Activated CD8-positive, alpha-beta memory T cell treated with anti-CD3 and anti-CD28 coated beads, Interleukin-2, amount 50 U/mL, for 4 hours (primary cell): ENCODE measurements at places on chromosomes 6 and 20.

- DNase-seq = no peak
Measured at GRCh38 chr6:7543789-7544424, 2.4 kb downstream of the DSP start.

GRCh38 chr6:38262609-38263008 lies 377.1 kb downstream of the BTBD9 start:
- no peak for DNase-seq

DNA sequence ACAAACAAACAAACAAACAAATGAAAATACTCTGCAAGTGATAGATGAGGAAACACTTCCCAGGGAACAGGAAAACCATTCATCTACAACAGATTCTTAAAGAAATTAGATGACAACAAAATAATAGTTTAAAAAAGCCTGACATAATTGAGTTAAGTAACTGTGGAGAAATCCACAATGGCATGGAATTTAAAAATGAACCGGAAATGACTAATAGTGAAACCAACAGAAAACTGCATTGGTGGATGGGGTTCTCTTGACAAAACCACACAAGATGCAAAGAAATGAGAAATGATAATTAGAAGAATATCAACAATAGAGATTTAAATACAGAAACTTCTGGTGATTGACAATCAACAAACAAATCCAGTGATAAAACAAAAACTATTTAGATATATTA lies 785.6 kb downstream of the QKI start:
- no peak for DNase-seq

DNA sequence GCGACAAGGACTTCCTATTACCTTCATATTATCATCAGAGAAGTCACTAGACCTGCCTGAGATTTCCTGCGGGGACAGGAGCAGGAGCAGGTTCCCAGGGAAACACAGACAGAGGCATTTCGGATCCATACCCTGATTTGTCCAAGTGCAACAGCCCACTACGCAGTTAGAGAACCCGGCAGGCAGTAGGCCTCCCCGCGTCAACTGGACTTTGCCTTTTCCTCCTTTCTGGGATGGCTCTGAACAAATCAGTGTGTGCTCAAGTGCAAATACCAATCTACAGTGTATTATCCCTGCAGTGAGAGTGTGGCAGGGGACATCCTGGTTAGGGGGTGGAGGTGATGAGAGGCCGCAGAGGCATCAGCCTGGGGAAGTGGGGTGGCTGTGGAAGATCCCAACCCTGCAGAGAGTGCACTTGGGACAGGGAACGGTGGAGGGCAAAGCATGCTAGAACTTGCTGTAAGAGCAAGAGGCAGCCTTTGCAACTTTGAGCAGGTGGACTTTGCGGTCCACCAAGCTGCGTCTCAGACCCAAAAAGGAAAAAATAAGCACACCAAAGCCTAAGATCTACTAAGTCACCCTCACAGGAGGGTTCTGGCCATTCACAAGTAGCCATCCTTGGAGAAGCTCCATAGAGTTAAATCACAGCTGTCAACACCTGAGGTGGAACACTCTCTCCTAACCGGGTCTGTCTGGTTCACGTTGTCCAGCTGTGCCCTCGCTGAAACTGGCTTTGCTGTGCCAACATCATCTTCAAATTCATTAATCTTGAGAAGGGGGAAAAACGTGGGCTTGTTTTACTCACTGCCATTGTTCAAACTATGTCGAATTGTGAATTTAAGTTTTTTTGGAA lies 159.1 kb downstream of the ZDHHC14 start:
- DNase-seq = no peak

DNA sequence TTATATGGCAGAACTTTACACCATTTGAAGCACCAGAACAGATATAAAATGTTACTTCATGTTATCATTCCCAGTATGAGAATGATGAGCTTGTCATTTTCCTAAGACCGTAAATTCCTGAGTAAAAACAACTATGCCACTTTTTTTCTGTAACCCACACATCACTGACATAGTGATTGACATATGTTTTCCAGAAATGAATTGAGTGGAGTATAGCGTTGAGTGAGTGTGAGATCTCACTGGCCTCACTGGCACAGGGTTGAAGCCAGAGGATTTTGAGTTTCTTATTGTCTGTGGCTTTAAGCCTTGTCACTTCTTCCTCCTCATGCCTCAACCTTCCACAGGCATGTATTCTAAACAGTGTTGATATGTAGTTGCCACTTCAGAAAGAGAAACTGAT lies 62.3 kb downstream of the PDE7B start:
- no peak for DNase-seq

- no peak for DNase-seq
Measured at GRCh38 chr20:52010541-52010940, 181.0 kb downstream of the ZFP64 start.

GRCh38 chr6:37344308-37344707 lies 9.5 kb upstream of the RNF8 start:
- DNase-seq = no peak

DNA sequence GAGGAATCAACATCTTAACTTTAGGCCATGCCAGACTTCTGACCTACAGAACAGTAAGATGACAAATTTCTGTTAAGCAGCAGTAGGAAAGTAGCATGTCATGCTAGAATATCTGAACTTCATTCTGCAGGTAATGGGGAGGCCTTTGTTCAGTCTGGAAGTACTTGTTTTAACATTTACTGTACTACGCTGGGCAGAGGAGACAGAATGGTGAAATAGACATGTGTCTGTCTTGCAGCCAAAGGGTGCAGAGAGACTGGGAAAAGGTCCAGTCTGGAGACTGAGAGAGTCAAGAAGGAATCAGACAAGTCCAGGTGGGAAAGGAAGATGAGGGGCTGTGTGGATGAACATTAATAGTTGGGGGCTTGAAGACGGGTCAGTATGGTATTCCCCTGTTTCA lies 17.5 kb upstream of the ZBTB2 start:
- no peak for DNase-seq

- DNase-seq = no peak
Measured at GRCh38 chr6:3390698-3391097, 66.2 kb downstream of the SLC22A23 start.

- no peak for DNase-seq
Measured at GRCh38 chr20:32040142-32040953, 11.7 kb upstream of the HCK start.

- DNase-seq = peak; percentile 68
Measured at GRCh38 chr20:62805155-62805710, 598 bp downstream of the OGFR start.

DNA sequence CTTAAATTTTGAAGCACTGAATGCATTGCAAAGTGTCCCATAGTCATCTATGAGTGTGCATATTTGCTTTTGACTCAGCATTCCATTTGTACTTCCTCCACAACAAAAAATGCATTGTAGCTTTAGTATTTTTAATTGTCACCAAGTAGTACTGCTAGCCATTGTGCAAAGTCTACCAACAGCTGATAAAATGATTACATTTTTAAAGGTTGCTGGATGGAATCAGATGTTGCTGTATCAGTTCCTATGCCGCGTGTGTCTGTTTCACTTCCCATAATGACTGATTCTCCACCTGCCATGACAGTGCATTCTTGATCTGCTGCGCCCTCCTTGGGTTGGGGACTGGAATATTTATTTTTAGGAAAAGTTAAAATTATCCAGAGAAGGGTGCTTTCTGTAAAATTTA lies 41.2 kb downstream of the SLX4IP start:
- no peak for DNase-seq

GRCh38 chr6:49531774-49532569 lies 18.5 kb upstream of the C6orf141 start:
- DNase-seq = no peak

DNA sequence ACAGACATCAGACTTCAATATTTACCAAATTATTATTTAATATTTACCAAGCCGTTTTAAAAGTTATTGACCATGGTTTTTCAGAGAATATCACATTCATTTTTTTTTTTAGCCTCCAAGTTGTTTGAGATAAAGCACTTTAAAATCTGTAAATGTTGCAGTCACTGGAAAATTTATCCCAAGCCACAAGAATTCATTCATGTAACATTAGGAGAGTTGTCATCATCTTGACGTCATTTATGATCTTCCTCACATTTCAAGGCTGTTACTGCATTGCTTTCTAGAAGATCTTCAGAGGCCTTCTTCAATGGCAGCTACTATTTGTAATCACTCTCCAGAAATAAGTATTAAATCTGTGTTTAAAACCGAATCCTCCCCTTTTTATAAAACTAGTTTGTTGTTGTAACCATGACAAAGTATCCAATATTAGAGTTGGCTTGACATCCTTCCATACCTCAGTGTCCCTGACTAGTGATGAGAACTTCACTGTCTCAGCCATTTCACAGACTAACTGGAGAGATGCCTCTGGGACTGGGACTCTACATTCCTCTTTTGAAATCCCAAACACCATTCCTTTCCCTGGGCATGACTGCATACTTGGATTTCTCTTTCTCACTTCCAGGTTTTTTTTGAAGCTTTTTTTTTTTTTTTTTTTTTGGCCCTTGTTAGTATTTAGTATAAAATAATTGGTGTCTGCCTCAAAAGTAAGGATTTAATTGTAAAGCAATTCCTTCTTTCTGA lies 100.1 kb downstream of the ZFAND3 start:
- no peak for DNase-seq

GRCh38 chr20:54208548-54209176 lies 775 bp downstream of the PFDN4 start:
- DNase-seq = no peak

GRCh38 chr6:131654326-131654725 lies 17.2 kb downstream of the ENPP3 start:
- no peak for DNase-seq

- no peak for DNase-seq
Measured at GRCh38 chr20:8055096-8055495, 35.5 kb upstream of the TMX4 start.

- no peak for DNase-seq
Measured at GRCh38 chr6:18489335-18489734, 102.2 kb downstream of the RNF144B start.

DNA sequence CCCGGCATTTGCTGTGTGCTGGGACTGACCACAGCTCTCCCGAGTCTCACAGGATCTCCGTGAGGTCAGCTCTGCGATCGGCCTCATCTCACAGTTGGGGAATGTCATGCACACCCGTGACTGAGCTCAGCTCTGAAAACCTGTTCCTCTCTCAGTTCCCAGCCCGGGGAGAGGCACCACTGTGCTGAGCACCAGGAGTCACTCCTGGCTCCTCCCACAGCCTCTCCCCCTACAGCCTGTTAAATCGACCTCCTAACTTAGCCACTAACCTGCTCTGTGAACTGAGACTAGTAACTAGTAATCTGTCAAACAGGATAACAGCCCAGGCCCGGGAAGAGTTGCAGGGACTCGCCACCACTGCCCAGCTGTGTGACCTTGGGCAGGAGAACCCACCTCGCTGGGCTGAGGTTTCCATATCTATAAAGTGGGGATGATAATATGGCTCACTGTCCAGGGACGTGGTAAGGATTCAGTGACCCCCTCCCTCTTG lies 20.1 kb upstream of the NOL4L start:
- DNase-seq = no peak

GRCh38 chr6:148973538-148974208 lies 226.8 kb downstream of the UST start:
- DNase-seq = no peak

GRCh38 chr6:23704479-23705052 lies 421.4 kb upstream of the NRSN1 start:
- no peak for DNase-seq

DNA sequence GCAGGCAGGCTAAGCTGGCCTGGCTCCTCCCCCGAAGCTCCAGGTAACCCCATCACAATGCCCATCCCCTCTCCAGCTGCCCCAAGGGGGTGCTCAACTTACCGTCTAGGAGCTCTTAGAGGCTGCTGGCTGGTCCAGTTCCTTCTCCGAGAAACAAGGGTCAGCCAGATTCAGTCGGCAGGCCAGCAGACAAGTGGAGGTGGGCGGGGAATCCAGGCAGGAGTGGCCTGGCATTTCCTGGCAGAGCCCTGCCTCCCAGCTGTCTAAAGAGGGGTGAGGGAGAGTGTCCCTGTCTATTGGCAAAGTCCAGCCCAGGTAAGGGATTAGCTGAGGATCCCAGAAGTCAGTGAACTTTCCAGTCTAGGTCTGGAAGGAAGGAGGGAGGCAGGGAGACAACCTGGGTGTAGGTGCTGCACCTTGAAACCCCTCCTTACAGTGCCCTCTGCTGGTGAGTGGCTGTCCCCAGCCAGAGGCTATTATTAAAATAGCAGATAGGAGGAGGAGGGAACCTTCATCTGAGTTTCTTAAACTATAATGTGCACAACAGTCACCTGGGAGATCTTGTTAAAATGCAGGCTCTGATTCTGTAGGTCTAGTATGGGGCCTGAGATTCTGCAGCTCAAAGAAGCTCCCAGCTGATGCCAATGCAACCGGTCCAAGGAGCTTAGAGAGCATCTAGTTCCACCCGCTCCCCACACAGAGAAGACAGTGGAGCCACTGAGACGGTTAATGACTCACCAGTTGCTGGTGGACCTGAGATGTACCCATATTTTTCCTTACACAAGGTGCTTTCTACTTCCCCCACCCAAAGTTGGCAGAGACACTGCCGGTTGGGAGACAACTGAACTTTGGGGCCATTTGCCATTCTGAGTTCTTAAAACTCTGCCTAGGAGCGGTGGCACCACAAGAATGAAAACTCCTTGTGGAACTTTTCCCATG lies at the start of gene UNC5CL:
Gene UNC5CL (minus strand): TSS at position 162 of the 939 bp plus-strand sequence. CDS start 4,147 bp downstream, outside the sequence.
- DNase-seq = peak; percentile 55

DNA sequence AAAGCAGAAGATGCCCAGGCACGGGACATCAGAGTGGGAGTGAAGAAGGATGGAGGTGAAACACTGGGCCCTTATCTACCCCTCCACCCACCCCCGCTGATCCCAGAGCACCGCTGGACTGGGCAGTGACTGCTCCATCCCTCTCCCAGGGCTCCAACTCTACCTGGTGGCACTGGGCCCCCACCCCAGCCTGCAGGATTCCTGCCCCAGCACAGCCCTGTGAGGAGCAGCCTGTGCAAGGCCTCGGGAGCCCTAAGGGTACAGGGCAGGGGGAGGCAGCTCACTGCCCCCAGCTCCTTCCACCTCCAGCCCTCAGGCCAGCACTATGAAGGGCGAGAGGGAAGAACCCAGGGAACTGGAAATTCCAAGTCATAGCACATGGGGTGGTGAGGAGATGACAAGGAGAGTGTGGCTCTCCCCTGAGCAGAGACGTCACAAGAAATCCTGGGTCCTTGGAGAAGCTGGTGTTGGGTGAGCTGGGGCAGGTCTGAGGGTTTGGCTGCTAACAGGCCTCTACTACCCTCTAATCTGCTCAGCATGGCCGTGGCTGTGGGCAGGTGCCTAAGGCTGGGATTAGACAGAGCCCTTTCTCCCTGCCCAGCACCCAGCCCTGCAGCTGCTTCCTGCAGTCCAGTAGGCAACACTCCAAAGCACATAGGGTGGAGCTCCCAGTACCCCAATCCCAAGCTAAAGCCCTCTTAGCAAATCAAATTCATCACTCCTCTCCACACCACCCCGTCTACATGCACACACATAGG lies 3.5 kb downstream of the CST3 start:
- no peak for DNase-seq

- DNase-seq = no peak
Measured at GRCh38 chr20:10922941-10923340, 249.1 kb upstream of the JAG1 start.

GRCh38 chr6:133761706-133762105 lies 127.2 kb upstream of the TCF21 start:
- no peak for DNase-seq

GRCh38 chr6:100998111-100998510 lies 117.0 kb upstream of the ASCC3 start:
- no peak for DNase-seq
